Putamen (tissue), 1 donor: ENCODE measurements at places on chromosomes 12 and 14.

- peak; percentile 54 for DNase-seq
Observed at GRCh38 chr12:95739561-95740313, 50.8 kb downstream of the NTN4 start.

DNA sequence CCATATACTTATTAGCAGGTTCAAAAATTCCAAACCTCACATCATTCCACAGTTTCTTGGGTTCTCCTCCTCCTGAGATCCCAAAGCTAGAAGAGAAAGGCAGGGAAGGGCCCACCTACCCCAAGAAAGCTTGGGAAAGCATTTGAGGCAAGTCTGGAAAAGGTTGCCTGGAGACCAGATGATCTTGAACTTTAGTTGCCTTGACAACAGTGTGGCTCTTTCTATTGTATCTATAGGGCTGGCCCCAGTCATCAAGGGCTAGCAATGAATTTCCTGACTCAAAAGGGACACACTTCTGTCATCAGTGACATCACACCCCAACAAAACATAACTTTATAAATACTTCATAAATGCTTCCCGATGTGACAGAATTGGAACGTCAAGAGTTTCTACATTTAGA lies 40.0 kb downstream of the ZFYVE1 start:
- DNase-seq, result no peak

GRCh38 chr12:18467620-18468245 lies 206.4 kb downstream of the PIK3C2G start:
- no peak for DNase-seq

GRCh38 chr12:57813971-57814772 lies 4.4 kb downstream of the AVIL start:
- no peak for DNase-seq

DNA sequence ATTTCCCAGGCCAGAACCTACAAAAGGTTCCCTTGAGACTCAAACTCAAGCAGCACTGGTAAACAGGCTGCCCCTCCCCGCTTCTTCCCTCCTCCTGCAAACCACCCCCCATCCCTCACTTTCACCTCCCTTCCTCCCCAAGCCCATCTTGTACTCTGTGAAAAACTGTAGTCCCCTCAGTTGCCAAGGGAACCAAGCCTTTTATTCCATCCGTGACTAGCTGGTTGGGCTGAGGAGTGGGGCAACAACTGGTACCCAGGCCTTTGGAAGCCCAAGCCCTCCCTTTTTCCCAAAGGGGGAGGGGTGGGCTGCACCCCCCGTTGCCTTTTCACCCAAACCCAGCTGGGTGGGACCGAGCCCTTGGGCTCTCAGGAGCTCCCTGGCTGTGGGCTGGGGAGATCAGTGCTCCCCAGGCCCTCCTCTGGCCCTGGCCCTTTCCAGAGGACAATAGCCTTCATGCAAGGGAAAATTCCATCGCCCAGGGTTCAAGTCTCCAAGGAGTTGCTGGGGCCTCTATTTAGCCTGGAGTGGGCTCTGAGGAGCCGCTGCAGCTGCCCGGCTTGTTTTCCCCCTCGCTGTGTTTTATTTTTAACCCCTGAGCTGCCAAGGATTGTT lies 61.9 kb downstream of the ZFP36L1 start:
- DNase-seq, result peak; percentile 56

DNA sequence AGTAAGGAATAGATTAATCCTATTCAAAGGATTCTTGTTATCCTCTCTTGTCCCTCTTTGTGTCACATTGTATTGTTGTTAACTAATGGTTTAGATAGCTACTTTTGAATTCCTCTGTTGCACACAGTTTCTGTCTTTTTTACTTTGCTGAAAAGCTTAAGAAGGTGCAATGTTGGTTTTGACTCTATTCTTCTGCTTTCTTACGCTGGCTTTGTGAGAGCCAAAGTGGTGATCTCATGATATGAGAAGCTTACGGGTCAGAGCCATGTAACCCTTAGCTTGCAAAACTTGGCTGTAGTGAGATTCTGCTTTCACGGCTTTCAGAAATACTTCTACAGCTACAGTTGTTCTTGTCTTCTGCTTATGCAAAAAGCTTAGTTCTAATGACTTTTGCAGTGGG lies 239.7 kb downstream of the TRHDE start:
- no peak for DNase-seq

DNA sequence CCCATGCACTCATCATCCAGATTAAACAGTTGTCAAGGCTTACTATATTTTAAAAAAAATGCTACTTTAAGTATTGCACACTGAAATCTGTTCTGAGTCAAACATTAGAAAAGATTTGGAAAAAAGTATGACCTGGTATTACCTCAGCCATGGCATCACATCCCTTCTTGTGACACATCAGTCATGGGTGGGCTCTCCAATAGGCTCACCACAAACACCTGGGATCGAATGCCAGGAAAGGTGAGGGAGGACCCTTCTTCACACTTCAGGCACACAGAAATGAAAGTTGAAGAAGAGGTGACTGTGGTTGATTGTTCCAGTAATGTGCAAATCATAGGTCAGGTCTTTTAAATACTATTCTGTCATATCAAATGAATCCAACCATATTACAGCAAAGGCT lies 36.6 kb upstream of the GZMB start:
- no peak for DNase-seq

DNA sequence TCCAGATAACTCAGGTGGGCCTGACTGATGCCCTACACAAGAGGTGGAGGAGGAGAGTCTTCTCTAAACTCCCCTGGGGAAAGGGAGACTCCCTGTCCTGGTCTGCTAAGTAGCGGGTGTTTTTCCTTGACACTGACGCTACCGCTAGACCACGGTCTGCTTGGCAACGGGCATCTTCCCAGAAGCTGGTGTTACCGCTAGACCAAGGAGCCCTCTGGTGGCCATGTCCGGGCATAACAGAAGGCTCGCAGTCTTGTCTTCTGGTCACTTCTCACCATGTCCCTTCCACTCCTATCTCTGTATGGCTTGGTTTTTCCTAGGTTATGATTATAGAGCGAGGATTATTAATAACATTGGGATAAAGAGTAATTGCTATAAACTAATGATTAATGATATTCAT lies 965.5 kb downstream of the TMEM121 start:
- DNase-seq, result no peak

DNA sequence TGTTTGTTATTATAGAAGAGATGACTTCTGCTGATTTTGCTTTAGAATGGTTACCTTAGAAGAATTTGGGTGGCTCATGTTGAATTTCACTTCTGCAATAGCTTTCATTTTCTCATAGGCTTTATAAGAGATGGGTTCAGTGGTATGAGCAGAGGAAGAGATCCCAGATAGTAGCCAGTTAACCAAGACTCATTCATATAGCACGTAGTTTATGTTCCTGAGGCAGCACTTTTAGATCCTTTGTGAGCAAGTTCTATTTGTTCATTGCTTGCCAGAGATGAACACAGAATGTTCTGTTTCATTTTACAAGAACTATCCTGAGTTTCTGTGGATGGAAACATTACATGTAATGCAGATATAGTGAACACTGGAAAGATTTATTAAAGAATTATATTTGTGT lies 32.2 kb downstream of the RAB21 start:
- no peak for DNase-seq

DNA sequence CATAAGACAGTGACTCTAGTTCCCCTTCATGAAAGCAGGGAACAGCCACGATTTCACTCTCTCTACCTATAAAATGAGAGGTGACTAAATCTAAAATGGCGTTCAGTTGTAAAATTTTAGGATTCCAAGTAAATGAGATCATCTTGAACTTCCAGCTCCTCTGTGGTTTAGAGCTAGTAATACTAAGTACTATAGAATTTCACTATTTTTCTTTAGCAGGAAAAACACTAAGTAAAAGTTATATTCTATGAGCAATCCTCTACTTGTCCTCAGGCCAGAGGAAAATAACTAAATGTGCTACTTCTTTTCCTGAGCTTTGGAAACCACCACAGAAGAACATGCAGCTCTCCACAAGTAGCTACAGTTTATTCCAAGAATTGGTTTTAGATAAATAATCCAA lies 55.6 kb downstream of the NIN start:
- no peak for DNase-seq

DNA sequence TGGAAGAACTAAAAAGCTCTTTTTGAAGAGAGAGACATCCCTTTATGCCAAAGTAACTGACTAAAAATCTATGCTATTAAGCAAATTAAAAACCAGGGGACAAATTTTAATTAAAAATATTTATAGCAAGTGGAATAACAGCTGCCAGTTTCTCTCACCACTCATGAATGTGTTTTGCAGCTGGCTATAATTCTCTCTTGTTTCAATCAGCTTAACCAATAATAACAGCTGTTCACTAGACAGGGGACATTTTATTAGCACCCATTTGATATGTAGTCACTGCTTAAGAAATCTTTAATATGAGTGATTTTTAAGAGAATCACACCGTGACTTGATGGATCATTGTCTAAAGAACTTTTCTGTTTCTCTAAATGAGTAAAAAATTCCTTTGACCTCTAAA lies 34.2 kb upstream of the KRR1 start:
- DNase-seq, result no peak

GRCh38 chr14:69268223-69268622 lies 8.3 kb downstream of the GALNT16 start:
- DNase-seq, result no peak

DNA sequence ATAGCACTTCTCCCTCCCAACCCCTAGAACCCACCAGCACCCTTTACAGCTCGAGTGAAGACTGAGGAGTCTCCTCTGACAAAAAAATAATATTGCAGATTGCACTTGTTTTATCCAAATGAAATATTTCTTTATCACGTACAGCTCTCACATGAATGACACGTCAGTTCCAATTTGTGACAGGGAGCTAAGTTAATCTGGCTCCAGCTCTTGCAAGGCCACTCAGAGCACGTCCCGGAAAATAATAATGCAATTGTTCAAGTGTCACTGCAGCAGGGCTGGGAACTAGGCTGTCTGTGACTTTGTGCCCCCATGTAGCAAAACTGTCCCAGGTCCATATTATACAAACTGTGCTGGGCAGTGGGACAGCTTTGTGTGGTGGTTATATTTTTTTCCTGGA lies 539.6 kb downstream of the VRK1 start:
- no peak for DNase-seq

GRCh38 chr14:103910262-103910935 lies 17.9 kb upstream of the TDRD9 start:
- peak; percentile 71 for DNase-seq

DNA sequence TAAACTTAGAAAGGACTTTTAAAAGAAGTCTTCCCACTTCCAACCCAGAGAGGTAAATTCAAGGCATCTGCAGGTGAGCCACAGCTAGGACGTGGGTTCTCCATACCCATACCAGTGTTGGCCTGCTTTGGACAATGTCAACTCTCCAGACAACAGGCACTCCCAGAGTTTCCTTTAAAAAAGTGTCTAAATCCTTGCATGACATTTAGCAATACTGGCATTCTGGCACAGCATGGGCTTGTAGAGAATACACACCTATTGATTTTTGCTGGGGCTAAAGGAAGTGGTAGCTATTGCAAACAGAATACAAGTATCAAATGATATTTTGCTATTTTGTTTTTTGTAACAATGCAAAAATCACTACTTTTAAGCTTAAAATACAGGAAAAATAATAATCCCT lies 25.8 kb upstream of the DICER1 start:
- no peak for DNase-seq

GRCh38 chr12:120453977-120454376 lies 7.7 kb downstream of the GATC start:
- DNase-seq, result no peak

DNA sequence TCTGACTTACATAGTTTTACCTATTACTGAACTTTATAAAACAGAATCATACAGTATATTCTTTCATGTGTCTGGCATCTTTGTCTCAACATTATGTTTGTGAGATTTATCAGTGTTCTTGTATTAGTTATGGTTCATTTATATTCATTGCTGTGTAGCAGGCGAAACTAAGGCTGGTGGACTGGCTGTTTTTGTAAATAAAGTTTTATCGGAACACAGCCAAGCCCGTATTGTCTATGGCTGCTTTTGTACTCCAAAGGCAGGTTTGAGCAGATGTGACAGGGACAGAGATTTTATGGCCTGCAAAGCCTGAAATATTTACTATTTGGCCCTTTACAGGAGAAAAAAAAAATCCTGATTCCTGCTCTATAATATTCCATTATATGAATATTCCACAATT lies 405.8 kb upstream of the RGS6 start:
- DNase-seq, result no peak

- DNase-seq, result no peak
Observed at GRCh38 chr14:91925001-91925726, 22.3 kb downstream of the FBLN5 start.

- no peak for DNase-seq
Observed at GRCh38 chr12:120216742-120217605, 16.1 kb upstream of the RPLP0 start.

GRCh38 chr14:99676657-99677056 lies 7.4 kb upstream of the CYP46A1 start:
- DNase-seq, result no peak

DNA sequence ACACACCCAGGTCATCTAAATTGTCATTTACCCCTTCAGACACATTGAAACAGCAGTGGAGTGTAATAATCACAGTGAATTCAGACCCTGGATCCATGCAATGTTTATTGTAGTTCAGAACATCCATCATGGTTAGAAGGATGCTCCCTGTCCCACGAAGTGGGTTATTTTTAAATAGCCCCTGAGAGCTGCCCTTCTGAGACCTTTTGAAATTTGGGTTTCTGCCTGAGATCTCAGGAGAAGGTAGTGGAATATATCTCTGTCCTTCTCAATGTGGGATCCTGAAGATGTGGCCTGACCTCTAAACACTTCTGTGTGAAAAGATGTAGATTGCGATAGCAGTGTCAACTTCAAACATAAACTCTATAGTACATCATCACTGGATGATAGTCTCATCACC lies 1080.6 kb downstream of the TMEM121 start:
- DNase-seq, result no peak

- no peak for DNase-seq
Observed at GRCh38 chr14:89473989-89474388, 57.0 kb upstream of the FOXN3 start.

- no peak for DNase-seq
Observed at GRCh38 chr14:43031598-43031997, 1424.9 kb downstream of the LRFN5 start.

- DNase-seq, result no peak
Observed at GRCh38 chr12:19695244-19696098, 256.2 kb downstream of the AEBP2 start.

DNA sequence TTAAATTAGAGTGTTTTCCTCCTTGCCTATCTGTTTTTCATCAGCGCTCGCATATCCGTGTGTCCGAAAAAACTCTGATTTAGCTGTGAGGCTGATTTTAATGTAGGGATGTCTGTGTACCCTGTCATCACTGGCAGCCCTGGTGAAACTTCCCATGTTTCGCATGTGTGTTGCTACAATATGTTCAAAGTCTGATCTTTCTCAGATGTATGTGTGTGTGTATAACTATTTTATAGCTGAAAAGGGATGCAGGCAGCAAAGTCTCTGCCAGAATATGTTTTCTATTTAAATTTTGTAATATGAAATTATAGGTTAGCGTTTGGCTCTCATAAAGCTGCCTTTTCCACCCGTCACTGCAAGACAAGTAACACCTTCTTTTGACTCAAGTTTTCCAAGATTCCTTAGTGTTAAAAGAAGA lies 154.8 kb downstream of the TMTC2 start:
- no peak for DNase-seq

DNA sequence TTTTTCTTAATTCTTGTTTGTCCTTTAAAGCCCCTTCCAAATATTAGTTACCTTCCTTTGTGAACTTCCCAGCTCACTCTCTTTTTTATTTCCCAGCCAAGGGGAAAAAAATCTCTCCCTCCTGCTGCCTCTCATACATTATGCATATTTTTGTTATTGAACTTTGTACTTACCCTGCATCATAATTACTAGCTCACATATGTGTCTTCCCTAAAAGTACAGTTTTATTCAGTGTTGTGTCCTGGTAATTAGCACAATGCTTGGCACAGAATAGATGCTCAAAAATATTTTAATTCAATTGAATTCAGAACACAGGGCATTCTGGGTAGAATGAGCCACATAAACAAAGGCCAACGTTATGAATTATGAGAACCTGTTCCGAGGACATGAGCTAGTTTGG lies 91.9 kb downstream of the SCN8A start:
- no peak for DNase-seq
